ENCODE measurements at places on chromosomes 2 and 18. TPM values are rescaled to one million over a fixed set of nuclear protein-coding genes. Genes with fewer than 3 reads are reported as not detected.

DNA sequence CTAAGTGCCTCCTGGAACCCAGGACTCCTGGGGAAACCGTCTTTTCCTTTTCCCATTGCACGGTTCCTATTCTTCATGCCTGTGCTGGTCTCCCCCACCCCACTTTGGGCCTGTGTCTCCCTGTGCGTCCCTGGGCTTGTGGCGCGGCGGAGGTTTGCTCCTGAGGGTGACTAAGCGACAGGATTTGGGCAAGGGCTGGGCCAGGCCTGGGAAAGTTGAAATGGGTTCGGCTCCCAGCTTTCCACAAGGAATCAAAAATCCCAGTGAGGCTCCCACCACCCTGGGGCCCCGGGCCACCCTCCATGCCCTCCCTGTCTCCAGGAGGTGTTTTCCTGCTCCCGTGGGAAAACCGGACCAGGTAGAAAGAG lies 197.6 kb downstream of the NDUFA10 start:
- H3K27me3 ChIP-seq, result no peaks in the 10 kb centered on the region
- peak; percentile 8 for DNase-seq
- no peak overlapping the region for H3K27ac ChIP-seq
- H3K36me3 ChIP-seq, result no peaks in the 10 kb centered on the region

DNA sequence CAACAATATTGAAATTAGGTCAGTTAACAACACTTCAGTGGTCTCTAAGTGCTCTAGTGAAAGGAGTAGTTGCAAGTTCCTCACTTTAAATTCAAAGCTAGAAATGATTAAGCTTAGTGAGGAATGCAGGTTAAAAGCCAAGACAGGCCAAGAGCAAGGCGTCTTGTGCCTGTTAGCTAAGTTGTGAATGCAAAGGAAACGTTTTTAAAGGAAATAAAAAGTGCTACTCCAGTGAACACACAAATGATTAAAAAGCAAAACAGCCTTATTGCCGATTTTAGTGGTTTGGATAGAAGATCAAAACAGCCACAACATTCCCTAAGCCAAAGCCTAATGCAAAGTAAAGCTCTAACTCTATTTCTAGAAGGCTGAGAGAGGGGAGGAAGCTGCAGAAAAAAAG lies 44.7 kb downstream of the ANTXR1 start:
- H3K36me3 ChIP-seq, result no peaks in the 10 kb centered on the region
- no peak for DNase-seq
- no peak overlapping the region for H3K27ac ChIP-seq

DNA sequence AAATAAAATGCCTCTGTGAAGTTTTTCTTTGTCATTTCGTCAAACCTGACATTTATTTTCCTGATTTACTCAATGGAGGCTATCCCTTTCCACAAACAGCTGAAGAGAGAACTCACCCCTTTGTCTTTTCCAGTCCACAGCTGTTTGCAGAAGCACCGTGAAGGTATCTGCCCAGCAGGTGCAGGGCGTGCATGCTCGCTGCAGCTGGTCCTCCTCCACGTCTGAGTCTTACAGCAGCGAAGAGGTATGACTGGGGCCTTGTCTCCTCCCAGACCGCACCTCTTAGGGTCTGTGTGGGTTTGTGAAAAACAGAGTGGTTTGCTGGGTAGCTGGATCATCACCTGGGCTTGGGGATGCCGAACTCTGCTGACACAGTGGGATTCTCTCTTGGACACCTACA lies 9.7 kb downstream of the SPP2 start:
- H3K27me3 ChIP-seq, result no peaks in the 10 kb centered on the region
- no peaks in the 10 kb centered on the region for H3K4me1 ChIP-seq
- H3K4me3 ChIP-seq, result no peak overlapping the region

DNA sequence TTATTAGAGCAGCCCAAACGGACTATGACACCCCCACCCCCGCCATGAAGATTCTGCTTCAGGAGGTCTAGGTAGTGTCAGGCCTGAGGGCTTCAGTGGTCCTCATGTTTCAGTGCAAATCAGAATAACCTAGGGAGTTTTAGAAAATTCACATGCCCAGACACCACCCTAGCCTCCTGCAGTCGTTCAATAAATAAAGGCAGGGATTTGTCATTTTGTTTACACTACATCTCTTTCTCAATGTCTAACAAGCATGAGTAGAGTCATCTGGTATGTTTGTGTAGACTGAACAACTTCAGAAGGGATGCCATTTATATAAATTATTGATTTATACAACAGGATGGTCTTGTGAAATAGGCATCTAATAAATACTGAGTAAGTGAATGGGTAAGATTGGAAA lies 112.1 kb upstream of the SERPINE2 start:
- DNase-seq, result no peak
- H3K27ac ChIP-seq, result no peak overlapping the region
- H3K4me3 ChIP-seq, result no peak overlapping the region
- H3K4me1 ChIP-seq, result no peaks in the 10 kb centered on the region
- H3K36me3 ChIP-seq, result no peaks in the 10 kb centered on the region

DNA sequence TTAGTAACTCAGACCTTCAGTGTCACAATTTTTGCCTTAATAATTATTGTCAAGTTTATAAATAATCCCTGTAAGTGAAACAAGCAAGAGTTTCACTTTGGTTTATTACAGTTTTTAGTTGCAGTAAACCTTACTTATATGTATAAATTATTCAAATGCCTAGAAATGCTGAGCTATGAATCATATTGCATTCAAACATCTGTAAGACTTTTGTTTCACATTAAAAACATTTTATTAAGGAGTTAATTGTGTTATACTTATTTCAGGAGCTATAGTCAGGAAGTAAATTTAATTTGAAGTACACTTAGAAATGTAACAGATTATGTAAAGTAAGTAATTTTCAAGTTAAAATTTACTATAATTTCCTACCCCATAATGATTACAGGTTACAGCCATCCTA lies 3.9 kb upstream of the ETAA1 start:
- no peaks in the 10 kb centered on the region for H3K27me3 ChIP-seq
- H3K4me3 ChIP-seq, result no peak overlapping the region
- no peak for DNase-seq
- H3K27ac ChIP-seq, result no peak overlapping the region
- H3K36me3 ChIP-seq, result no peaks in the 10 kb centered on the region

GRCh38 chr2:169081551-169081950 lies 12.2 kb downstream of the DHRS9 start:
- no peaks in the 10 kb centered on the region for H3K4me1 ChIP-seq
- no peaks in the 10 kb centered on the region for H3K36me3 ChIP-seq
- no peak overlapping the region for H3K27ac ChIP-seq
- H3K27me3 ChIP-seq, result no peaks in the 10 kb centered on the region
- no peak for DNase-seq
- no peak overlapping the region for H3K4me3 ChIP-seq

DNA sequence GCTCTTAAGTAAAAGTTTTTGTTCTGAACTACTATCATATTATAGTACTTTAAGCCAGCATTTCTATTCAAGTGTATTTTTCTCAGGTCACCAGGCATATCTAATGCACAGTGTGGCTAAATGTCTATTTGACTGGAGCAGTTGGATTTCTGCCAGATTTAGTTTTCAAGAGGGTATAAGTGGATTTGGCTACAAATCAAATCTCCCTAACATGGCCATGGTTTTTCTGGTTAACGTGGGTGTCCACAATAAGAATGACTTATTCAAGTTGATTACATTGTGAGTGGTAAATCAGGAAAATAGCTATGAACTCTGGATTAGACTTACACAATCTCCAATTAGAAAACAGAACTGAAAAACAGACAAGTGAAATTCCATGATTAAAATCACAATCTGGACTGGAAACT lies 5.7 kb upstream of the CHN1 start:
- no peak for DNase-seq
- no peak overlapping the region for H3K4me3 ChIP-seq
- no peaks in the 10 kb centered on the region for H3K36me3 ChIP-seq
- H3K27ac ChIP-seq, result no peak overlapping the region
- no peaks in the 10 kb centered on the region for H3K4me1 ChIP-seq

- H3K36me3 ChIP-seq, result no peaks in the 10 kb centered on the region
- no peaks in the 10 kb centered on the region for H3K27me3 ChIP-seq
- peaks cover 23% of the 10 kb centered on the region for H3K4me1 ChIP-seq
Measured at GRCh38 chr2:176004934-176005333, 2.9 kb upstream of the LNPK start.

DNA sequence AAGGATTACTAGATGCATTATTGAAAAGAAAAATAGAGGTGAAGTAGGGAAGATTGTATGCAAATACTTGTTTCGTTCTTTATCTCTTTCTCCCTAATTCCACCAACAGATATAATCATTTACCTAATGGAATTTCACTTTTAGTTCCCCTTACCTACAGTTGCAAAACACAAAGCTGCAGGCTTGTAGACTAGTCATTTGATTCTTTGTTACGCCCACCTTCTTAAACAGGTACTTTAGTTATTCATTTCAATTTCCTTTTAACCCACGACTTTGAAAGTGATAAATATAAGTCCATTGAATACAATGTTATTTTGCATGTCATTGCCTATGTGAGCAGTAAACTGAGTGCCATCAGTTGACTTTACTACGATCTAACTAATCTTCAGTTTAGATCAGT lies 3.9 kb upstream of the HRH4 start:
- H3K4me1 ChIP-seq, result peaks cover 4% of the 10 kb centered on the region
- H3K4me3 ChIP-seq, result no peak overlapping the region
- DNase-seq, result no peak
- no peaks in the 10 kb centered on the region for H3K36me3 ChIP-seq
- H3K27ac ChIP-seq, result no peak overlapping the region

GRCh38 chr2:27954771-27955383 lies 64.3 kb downstream of the BABAM2 start:
- DNase-seq, result peak; percentile 87
- no peaks in the 10 kb centered on the region for H3K36me3 ChIP-seq
- H3K4me1 ChIP-seq, result peaks cover 43% of the 10 kb centered on the region
- H3K27ac ChIP-seq, result peak overlapping the region; percentile 73

DNA sequence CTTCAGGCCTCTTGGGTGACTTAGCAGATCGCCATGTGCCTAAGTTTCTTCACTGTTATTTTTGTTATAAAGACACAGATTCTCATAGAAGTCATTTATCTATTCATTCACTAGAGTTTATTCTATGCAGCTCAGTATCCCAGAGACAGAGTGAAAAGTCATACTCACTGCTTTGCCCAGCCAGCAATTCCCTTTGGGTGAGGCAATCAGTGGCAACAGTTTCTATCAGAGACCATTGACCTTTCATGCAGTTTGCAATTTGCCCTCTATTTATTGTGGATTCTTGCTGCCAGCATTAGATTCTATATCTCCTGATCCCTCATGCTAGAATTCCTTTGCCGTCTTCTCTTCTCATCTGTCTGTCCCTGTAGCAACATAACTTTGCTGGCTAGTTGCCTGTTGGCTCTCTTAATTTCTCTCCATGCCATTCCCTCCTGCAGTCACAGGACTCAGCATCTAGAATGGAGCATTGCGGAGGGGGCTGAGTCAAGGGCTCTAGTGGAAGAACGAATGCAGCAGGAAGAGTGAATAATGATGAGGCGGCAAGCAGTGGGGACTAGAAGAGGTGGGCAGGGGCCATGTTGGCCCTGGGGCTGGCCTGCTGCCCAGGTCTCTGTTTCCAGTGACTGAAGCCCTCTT lies 12.2 kb downstream of the SLC9A4 start:
- no peak for DNase-seq
- H3K27me3 ChIP-seq, result no peaks in the 10 kb centered on the region
- no peaks in the 10 kb centered on the region for H3K4me1 ChIP-seq
- no peaks in the 10 kb centered on the region for H3K36me3 ChIP-seq

DNA sequence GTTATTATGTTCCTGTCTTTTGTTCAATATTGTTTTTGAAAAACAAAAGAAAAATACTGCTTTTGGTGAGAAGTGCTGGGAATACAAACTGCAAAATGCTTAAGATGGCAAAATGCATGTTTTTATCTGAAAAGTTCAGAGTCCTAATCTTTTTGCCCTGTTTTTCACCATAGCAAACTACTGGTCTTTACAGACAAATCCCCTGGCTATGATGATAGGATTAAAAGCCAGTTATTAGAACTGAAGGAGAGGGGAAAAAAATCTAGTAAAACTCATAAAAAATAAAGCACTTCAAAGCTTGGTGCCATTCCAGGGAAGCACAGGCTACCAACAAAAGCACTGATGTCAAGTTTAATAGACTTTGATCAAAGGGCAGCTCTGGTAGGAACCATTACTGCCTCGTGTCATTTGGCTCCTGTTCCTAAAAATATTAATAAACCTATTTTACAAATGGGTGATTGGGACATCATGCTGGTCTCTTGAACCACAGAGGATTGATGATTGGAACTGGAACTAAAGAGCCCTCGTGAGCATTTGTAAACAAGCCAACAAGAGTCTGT lies 194.7 kb downstream of the RAB3GAP1 start:
- H3K4me1 ChIP-seq, result no peaks in the 10 kb centered on the region
- H3K27me3 ChIP-seq, result no peaks in the 10 kb centered on the region
- H3K27ac ChIP-seq, result no peak overlapping the region
- H3K36me3 ChIP-seq, result no peaks in the 10 kb centered on the region
- H3K4me3 ChIP-seq, result no peak overlapping the region

Gene IL1B
- 2.1 TPM for total RNA-seq

Gene PSMA8
- not detected for total RNA-seq

Gene BOLL
- not detected for total RNA-seq

Gene SAG
- not detected for total RNA-seq
